ENCODE measurements at places on chromosomes 6 and 20.

DNA sequence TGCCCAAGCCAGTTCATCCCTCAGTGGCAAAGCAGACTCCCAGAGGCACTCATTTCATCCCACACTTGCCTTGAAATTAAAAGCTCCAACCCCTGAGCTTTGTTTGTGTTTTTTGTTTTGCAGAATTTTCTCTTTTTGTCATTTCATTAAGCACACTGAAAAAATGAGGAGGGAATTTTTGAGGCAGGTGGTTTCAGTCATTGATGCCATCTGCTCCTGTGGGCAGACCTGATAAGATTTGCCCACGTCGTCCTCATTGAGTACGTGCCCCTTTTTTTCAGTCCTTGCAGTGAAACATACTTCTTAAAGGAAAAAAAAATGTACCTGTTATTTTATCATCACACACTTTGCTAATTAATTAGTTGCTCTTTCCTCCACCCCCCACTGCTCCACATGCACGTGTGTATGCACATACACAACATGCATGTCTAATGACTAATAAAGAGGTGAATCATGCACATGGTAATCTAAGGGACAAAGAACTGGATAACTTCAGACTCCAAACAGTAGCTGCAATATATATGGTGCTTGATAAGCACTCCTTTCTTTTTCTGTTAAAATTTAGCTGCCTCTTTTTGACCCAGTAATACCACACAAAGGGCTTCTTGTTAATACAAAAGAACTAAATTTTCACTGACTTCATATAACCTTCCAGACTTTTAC is 102.1 kb upstream of the TMEM181 start:
- DNase-seq = no peak

GRCh38 chr20:51258582-51259165 is 235.8 kb upstream of the KCNG1 start:
- DNase-seq = no peak

DNA sequence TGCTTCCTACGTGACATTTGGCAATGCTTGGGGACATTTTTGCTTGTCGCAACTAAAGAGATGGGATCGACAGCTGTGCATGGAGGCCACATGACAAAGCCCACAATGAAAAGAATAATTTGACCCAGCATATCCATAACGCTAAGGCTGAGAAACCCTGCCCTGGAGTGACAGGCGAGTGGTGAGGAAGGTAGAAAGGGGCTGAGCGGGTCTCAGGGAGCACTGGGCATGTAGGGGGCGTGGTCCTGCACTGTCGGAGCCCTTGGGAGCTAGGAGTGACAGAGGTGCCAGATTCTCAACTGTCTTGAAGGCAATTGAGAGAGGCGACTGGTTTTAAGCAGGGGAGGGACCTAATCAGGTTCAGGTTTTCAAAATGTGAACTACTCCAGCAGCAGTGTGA is 13.6 kb downstream of the GGTLC1 start:
- DNase-seq = no peak

GRCh38 chr20:8213270-8213669 is 81.2 kb downstream of the PLCB1 start:
- no peak for DNase-seq

GRCh38 chr6:46296586-46296985 is 125.8 kb upstream of the ENPP5 start:
- DNase-seq = no peak

DNA sequence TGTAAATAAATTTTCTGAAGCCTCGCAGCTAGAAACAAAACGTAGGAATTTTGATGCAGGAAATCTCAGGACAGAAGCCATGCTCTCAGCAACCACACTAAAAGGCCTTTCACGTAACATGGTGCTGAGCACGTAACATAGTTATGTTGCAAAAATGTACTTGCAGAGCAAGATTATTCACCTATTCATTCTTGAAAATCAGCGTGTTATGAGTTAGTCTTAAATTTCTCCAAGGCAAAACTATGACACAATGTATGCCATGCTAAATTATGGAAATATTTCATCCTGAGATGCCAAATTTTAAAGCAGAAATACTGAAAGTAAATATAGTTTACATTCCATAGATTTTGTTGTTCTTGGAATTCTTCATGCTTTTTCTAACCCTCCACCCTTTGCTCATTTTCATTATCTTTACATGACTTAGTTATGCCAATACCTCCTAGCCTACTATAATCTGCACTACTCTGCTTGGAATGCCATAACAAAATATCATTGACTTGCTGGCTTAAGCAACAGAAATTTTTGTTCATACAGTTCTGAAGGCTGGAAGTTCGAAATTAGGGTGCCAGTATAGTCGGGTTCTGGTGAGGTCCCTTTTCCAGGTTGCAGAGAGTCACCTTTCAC is 179.8 kb upstream of the BMP5 start:
- DNase-seq = no peak

DNA sequence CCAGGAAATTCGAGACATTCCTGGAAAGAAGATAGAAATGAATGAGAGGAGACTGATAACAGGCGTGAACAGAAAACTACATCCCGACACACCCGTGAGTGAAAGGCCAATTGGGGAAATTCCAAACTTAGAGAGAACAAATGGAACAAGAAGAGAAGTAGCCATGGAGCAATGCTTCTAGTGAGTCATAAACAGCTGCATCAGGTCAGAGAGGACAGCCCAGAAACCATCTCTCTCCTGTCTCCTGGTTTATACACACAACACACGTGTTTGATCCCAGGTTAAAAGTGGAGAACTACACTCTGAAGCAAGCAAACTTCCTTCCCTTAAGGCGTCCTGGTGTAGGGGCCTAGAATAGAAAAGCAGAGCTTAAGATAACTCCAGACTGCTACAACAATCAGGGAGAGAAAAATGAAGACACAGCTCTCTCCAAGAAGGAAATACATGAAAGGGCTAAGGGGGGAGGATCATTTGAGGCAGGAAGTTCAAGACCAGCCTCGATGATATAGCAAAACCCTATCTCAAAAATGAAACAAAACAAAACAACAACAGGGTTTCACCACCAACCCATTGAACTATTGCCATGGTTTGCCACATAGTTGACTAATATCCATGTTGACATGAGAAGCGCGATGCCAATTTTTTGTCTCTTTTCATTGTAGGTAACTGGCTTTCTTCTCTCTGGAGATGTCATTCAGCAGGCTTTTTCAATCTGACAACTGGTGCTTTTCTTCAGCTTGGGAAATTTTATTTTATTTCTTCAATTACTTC is 26.9 kb downstream of the NRN1 start:
- peak; percentile 83 for DNase-seq

- no peak for DNase-seq
These were observed 32.8 kb upstream of the FABP7 start for GRCh38 chr6:122746688-122747087.

- DNase-seq = no peak
These were observed 32.3 kb downstream of the ID4 start for GRCh38 chr6:19869464-19869863.

DNA sequence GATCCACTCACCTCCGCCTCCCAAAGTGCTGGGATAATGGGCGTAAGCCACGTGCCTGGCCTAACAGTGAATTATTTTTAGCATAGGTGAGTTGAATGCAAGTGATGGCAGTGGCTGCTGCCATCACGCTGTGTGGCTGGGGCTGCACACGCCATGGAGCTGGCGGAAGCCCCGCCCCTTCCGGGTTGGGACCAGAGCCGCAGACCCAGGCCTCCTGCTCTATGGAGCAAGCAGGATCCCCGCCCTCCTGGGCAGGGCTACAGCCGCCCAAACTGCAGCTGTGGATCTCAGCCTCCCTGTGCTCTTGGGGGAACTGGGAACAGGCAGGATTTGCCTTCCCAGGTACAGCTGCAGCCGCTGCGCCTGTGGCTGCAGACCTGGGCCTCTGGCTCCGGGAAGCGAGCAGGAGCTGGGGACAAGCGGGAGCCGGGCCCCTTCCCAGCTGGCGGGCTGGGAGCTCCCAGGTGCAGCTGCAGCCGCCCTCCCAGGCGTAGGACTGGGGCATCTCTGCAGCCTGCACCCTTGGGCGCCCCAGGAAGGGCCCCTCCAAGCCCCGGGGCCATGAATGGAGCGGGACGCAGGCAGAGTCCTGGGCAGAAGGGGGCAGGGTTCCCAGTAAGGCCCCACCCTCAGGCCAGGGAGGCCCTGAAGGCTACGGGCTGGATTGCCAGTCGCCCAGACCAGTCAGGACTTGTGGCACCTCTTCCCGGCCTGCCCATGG is 30.9 kb upstream of the SLA2 start:
- DNase-seq = no peak

DNA sequence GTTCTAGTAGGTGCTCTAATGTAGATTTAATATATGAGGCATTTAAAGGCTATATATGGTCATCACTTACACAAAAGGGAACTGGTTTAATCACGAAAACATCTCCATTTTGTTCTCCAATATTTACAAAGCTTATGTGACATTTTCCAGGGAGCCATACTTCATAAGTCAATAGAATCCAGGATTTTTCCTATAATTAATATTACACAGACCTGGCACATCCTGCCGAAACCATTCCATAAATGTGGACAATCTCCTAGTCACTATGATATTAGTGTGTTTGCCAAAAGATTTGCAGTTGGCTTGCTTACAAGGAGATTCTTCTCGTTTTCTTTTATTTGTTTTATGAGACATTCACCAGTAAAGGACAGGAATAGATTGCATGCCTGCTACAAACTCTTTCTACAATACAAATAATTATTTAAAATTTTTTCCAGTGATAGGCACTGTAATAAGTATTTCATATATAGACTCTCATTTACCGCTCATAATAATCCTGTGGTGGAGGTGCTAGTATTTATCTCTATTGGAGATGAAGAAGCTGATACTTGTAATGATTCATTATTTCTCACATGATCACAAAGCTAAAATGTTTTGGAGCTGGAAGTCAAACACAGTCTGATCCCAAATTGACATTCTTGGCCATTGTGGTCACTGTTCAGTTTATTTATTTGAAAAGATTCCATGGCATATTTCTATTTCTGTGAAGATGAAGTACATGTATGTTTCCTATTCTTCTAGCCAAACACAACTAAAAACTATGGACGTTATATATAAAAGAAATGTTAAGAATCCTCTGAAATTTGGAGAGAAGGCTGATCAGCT is 597.0 kb downstream of the HTR1B start:
- no peak for DNase-seq

GRCh38 chr6:10507715-10508114 is 13.4 kb upstream of the GCNT2 start:
- DNase-seq = no peak

GRCh38 chr6:29924731-29925130 is 17.6 kb upstream of the HLA-A start:
- peak; percentile 19 for DNase-seq

DNA sequence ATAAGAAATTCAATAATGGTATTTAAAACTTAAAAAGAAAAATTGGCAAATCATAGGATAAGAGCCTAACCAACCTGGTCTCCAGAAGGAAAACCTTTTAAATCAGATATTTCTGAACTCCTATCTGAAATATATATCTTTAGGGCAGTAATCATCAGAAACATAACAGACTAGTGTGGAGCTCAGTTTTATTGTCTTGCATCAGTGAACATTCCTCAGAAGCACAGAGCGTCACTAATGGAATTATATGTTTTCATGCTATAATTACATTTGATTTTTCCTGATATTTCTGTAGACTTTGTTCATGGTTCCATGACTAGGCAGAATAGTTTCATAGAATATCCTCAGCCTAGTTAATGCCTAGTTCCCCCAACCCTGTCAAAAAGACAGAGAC is 262.2 kb downstream of the EYA4 start:
- no peak for DNase-seq

GRCh38 chr6:1849691-1850090 is 240.0 kb downstream of the FOXC1 start:
- DNase-seq = peak; percentile 39

DNA sequence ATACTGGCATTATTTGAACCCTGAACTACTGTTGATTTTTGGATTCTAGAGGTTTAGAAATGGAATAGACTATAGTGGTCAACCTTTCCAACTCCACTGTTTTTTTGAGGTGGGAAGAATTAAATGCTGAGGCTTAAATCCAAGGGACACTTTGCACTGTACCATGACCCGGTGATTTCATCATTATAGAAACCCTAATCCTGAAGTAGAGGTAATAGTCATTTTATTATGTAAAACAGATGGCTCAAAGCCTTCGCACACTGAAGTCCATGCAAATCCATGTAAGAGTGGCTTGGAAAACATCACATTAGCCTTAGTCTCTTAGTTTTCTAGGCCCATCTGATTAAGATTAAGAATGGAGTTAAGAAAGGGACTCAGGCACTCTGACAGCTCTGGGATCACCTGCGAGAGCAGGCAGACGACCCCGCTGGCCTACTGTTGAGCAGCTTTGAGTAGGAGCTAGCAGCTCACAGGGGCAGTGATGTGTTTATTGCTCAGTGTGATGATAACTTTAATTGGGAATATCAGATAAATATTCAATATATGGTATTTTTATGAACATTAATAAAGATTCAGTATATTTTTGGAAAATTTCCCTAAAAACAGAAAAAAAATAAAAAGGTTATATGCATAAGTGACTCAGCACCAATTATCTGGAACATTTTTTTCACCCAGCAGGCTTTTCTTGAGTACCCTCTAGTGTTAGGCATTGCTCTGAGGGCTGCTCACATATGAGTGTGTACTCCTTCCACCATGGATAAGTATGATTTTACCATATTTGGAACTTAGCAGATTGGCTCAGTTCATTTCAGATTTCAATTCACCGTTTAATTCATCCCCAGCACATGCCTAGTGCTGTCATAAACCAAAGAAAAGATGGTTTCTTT is 13.4 kb downstream of the SLX4IP start:
- DNase-seq = no peak

DNA sequence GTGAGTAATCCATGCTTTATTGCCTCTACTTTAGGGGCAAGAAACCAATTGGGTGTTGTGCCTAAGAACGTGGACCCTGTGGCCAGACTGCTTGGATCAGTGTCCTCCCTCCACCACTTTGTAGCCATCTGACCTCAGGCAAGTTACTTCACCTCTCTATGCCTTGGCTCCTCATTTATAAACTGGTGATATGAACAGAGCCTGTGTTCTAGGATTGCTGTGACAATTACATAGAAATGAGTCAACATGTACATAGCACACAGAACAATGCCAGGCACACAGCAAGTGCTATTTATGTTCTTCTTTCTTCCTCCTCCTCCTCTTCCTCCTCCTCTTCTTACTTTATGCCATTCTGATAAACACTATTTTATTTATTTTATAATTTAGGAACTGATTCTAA is 339.4 kb downstream of the CD83 start:
- no peak for DNase-seq

Data from suppressor macrophage treated with lipopolysaccharide for 1 hour (primary cell).